ENCODE measurements at places on chromosomes 11 and 22.

- no peak for DNase-seq
These were observed 30.6 kb downstream of the TUB start for GRCh38 chr11:8111636-8112035.

GRCh38 chr11:110859240-110859840, 147.1 kb upstream of the ARHGAP20 start:
- DNase-seq: no peak

- DNase-seq: no peak
These were observed 31.1 kb downstream of the FADS3 start for GRCh38 chr11:61860054-61860903.

DNA sequence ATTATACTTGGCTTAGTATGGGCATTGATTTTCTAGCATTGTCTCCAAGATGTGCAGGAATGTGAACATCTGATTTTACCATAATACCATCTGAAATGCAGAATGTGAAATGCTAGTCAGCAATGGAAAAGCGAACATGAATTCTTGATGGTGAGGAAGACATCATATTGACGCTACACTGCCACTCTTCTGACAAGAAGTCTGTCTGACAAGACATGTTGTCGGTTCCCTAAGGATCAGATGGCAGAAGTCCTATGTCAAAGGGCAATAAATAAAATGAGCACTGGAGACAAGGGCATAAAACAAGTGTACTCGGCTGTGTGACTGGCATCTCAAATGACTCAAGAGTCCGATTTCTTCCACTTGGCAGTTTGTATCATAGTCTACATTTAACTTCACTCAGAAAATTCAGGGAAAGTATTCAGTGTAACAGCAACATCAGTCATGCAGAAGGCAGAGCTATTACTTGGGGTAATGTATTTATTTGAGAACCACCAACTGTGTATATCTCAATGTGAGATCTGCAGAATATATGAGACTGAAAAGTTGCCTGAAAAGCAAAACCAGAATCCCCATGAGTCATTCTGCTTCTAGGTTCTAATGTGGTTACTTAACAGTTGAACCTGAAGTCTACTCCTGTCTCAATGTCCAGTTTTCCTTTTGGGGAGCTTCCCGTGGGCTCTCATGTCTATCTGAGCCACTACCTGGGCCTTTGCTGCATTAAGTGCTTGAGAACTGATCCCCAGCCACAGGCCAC, 51.5 kb downstream of the SLC17A6 start:
- DNase-seq: no peak

GRCh38 chr11:76557466-76557865, 112.6 kb downstream of the EMSY start:
- no peak for DNase-seq

DNA sequence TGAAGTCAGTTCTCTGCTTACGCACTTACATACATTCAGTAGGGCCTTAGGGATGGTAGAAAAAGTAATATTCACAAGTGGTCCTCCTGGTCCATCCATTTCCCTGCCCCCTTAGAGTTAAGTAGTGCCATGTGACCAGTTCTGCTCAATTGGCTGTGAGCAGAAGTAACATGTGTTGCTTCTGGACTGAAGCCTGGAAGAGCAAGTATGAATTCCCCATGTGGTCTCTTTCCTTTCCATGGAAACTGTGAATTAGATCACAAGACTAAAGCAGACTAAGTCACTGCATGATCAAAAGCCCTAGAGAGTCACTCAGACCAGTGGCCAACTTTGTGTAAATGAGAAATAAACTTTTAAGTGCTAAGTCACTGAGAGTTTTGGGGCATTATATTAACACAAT, 341.7 kb upstream of the CADM1 start:
- no peak for DNase-seq

DNA sequence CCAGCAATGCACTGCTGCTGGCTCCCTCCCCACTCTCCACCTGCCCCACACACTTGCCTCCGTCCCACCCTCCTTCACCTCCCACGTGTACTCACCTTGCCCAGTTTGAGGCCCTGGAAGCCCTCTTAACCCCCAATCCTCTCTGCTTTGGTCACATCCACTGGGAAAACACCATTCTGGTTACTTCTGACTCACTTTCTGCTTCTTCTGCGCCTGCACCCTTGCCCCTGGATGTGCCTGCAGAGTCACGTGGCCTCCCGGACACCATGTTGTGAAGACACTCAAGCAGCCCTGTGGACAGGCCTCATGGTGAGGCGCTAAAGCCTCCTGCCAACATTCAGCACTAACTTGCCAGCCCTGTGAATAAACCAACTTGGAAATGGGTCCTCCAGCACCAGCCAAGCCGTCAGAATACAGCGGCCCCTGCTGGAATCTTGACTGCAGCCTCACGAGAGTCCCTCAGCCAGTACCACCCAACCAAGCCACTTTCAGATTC, 2.6 kb upstream of the NAALADL1 start:
- no peak for DNase-seq

- no peak for DNase-seq
These were observed 20.6 kb upstream of the DRICH1 start for GRCh38 chr22:23652711-23653110.

- DNase-seq: no peak
These were observed 10.6 kb downstream of the STT3A start for GRCh38 chr11:125603207-125603606.

GRCh38 chr11:32279672-32280071, 155.7 kb downstream of the WT1 start:
- no peak for DNase-seq

DNA sequence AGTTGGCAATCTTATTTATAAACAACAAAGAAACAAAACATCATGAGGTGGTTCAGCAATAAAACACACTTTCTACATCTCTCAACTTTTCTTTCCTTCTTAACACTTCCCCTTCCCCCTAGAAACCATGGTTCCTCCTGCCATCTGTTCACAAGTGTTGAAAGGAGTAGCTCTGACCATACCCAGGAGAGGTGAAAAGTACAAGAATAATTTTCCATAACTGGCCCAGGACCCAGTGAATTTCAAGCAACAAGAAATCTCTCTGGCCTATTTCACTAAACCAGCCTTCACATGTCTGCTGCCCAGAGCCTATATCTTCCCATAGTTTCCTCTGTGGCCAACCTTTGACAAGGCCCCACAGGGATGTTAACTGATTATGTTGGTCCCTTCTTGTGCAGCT, 98.2 kb upstream of the CEP126 start:
- DNase-seq: no peak

DNA sequence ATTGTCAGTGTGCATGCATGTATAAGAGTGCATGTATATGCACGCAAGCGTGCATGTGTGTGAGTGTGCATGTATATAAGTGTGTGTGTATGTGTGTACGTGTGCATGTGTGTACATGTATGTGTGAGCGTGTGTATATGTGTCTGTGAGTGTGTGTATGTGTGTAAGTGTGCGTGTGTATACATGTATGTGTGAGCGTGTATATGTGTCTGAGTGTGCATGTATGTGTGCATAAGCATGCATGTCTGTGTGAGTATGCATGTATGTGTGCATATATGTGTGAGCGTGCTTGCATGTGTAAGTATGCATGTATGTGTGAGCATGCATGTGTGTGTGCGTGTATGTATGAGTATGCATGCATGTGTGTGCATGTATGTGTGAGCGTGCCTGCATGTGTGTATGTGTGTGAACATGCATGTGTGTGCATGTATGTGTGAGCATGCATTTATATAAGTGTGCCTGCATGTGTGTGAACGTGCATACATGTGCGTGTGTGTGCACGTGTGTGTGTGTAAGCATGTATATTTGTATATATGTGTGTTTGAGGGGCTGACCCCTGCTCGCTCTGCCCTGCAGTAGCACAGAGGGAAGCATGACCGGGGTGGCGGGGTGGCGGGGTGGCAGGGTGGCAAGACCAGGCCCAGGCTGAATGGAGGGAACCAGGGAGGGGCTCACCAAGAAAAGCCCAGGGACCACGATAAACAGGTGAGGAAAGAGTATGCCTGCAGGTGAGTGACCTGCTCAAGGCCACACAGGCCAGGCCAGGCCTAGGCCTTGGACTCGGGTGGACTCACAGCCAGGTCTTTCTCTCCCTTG, 26.3 kb downstream of the CYTH4 start:
- no peak for DNase-seq

GRCh38 chr11:62882788-62883501, 2.2 kb downstream of the SLC3A2 start:
- DNase-seq: no peak

GRCh38 chr11:116736763-116737162, 36.0 kb downstream of the BUD13 start:
- peak; percentile 26 for DNase-seq

DNA sequence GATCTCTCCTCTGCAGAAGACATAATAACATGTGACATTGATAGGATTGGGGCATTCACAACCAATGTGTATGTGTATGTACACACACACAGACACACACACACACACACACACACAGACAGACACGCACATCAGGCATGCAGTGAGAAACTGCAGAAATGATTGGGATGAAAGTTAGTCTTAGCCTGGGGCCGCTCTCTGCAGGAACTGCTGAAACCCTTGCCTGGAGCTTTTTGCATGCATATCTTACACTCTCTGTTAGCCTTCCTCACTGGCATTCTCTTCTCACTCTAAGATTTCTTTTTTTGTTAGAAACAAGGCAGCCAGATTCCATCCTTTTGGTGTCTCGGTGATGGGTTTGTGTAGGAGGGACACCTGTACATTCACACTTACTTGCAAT, 337.9 kb downstream of the NELL1 start:
- peak; percentile 10 for DNase-seq

DNA sequence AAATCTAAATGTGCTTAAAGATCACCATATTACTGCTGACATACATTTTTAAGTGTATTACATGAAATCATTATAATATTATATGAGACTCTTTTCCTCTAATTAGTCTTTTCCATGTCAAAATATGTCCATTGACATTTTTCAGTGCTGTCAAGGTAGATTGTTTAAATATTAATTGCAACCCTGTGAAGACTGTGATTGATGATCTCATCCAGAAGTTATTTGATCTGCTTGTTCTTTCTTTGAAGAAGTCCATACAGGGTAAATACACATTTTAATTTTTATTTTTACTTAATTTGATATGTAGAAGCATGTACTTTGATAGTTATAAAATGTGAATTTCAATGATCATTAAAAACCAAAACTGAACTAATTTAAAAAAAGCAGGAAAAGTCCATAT, 38.4 kb downstream of the DYNC2H1 start:
- no peak for DNase-seq

GRCh38 chr22:33472462-33473344, 414.5 kb upstream of the SYN3 start:
- no peak for DNase-seq

GRCh38 chr11:46947399-46948077, 11.0 kb downstream of the CSTPP1 start:
- peak; percentile 54 for DNase-seq

- DNase-seq: no peak
These were observed 26.1 kb downstream of the SYT13 start for GRCh38 chr11:45260071-45260470.

- DNase-seq: no peak
These were observed 49.1 kb upstream of the A4GALT start for GRCh38 chr22:42769574-42770447.

DNA sequence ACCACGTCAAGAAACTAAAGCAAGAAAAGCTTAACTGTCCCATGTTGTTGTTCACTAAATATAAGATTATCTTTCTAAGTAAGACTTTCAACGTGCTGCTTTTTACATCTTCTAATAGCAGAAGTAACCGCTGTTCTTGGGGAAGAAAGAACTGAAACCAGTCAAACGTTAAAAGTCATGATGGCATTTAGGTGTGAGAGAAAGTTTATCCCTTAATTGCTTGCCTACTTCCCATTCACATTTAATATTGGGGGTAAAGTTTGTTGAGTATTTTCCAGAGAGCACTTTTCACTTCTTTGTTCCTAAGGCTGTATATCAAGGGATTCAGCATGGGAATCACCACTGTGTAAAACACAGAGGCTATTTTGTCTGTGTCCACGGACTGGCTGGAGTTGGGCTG, 970 bp downstream of the OR5B21 start:
- DNase-seq: no peak

GRCh38 chr22:25023879-25024278, 71.4 kb downstream of the KIAA1671 start:
- DNase-seq: no peak

DNA sequence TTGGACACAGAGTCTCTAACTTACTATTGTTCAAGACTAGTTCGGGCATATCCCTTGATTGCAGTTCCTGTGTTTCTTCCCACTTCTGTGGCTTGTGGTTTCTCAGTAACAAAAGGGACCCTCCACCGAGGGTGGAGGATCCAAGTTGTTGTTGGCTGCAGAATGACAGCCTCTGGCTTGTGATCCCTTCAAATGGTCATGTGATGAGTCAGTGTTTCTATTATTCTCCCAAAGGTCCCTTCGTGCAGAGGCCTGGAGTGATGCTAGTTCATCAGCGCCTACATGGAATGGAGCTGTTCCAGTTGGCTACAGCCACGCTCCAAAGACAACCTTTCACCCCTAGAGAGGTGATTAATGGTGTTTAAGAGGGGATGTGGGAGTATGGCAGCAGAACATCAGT, 2.6 kb upstream of the VWCE start:
- DNase-seq: peak; percentile 68

DNA sequence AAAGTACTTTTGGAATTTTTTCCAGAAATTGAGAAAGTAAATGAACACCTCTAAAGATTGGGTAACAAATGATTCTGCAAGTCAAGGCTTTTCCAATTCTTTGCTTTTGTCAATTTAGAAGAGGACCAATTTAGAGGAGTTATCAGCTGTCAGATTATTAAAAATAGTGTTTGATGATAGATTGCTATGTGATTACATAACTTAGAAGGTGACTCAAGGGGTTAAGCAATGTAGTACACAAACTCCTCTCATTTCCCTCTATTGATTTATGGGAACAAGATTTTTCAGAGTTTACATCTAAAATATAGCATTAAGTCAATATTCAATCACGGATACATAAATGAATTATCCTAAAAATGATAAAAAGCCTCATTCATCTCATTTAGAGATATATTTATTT, 70.3 kb downstream of the INSC start:
- DNase-seq: no peak

- no peak for DNase-seq
These were observed 52.3 kb downstream of the SGSM3 start for GRCh38 chr22:40422558-40423309.
